ENCODE measurements at places on chromosomes 3 and 15. TPM values are rescaled to one million over a fixed set of nuclear protein-coding genes. Genes with fewer than 3 reads are reported as not detected.

GRCh38 chr3:139674571-139675260 is 3.1 kb downstream of the NMNAT3 start:
- no peak overlapping the region for H3K4me3 ChIP-seq
- peak; percentile 10 for DNase-seq
- no peak overlapping the region for H3K27ac ChIP-seq
- no peaks in the 10 kb centered on the region for H3K36me3 ChIP-seq

- no peaks in the 10 kb centered on the region for H3K27me3 ChIP-seq
- no peak overlapping the region for H3K27ac ChIP-seq
- DNase-seq = no peak
Measured at GRCh38 chr3:100106094-100106493, 8.2 kb downstream of the FILIP1L start.

GRCh38 chr15:79092382-79092781 is 1.8 kb upstream of the RASGRF1 start:
- no peaks in the 10 kb centered on the region for H3K4me1 ChIP-seq
- H3K27ac ChIP-seq = no peak overlapping the region
- peaks cover 100% of the 10 kb centered on the region for H3K27me3 ChIP-seq
- no peaks in the 10 kb centered on the region for H3K36me3 ChIP-seq
- no peak for DNase-seq
- no peak overlapping the region for H3K4me3 ChIP-seq

- H3K27me3 ChIP-seq = no peaks in the 10 kb centered on the region
- H3K4me1 ChIP-seq = peaks cover 3% of the 10 kb centered on the region
- DNase-seq = peak; percentile 58
- no peak overlapping the region for H3K27ac ChIP-seq
Measured at GRCh38 chr3:25594007-25594502, 70.7 kb downstream of the TOP2B start.

DNA sequence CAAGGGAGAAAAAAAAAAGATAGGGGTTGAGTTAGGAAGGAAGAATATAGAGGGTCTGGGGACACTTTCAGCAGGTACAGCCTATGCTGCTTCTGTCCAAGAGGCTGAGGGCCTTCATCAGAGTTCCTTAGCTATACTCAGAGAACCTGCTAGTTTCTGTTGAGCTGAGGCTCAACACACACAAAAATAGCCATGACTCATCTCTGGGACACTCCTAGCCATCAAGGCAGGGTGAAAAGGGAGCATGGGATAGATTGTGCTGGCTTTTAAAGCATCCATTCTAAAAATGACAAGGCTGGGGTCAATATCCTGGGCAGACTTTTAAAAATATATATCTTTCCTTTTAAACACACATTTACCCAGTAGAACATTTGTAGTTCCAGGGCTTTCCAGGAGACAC is 2.8 kb upstream of the RTP2 start:
- no peak overlapping the region for H3K27ac ChIP-seq
- no peaks in the 10 kb centered on the region for H3K36me3 ChIP-seq
- no peaks in the 10 kb centered on the region for H3K4me1 ChIP-seq
- no peak for DNase-seq
- H3K4me3 ChIP-seq = no peak overlapping the region

GRCh38 chr15:37594417-37594816 is 340.0 kb upstream of the TMCO5A start:
- no peak overlapping the region for H3K27ac ChIP-seq
- no peaks in the 10 kb centered on the region for H3K27me3 ChIP-seq
- no peak for DNase-seq
- no peak overlapping the region for H3K4me3 ChIP-seq

GRCh38 chr3:144041960-144042556 is 70.4 kb downstream of the DIPK2A start:
- no peak overlapping the region for H3K4me3 ChIP-seq
- H3K27me3 ChIP-seq = no peaks in the 10 kb centered on the region
- H3K36me3 ChIP-seq = no peaks in the 10 kb centered on the region
- no peaks in the 10 kb centered on the region for H3K4me1 ChIP-seq

- no peak for DNase-seq
- H3K4me1 ChIP-seq = no peaks in the 10 kb centered on the region
- H3K27me3 ChIP-seq = no peaks in the 10 kb centered on the region
- H3K36me3 ChIP-seq = no peaks in the 10 kb centered on the region
- H3K4me3 ChIP-seq = no peak overlapping the region
Measured at GRCh38 chr15:56815247-56815646, 81.9 kb upstream of the ZNF280D start.

CMTM7 gene
- 12.4 TPM for total RNA-seq

IGDCC3 gene
- total RNA-seq = 6.3 TPM

GPR149 gene
- total RNA-seq = not detected

MORC1 gene
- not detected for total RNA-seq

LYZL4 gene
- not detected for total RNA-seq

NLGN1 gene
- total RNA-seq = 14.3 TPM
